Vagina (tissue), 2 donors: ENCODE measurements at places on chromosomes 16 and 17.

GRCh38 chr17:19724501-19725420 is 8.4 kb upstream of the SLC47A2 start:
- no peak for DNase-seq

DNA sequence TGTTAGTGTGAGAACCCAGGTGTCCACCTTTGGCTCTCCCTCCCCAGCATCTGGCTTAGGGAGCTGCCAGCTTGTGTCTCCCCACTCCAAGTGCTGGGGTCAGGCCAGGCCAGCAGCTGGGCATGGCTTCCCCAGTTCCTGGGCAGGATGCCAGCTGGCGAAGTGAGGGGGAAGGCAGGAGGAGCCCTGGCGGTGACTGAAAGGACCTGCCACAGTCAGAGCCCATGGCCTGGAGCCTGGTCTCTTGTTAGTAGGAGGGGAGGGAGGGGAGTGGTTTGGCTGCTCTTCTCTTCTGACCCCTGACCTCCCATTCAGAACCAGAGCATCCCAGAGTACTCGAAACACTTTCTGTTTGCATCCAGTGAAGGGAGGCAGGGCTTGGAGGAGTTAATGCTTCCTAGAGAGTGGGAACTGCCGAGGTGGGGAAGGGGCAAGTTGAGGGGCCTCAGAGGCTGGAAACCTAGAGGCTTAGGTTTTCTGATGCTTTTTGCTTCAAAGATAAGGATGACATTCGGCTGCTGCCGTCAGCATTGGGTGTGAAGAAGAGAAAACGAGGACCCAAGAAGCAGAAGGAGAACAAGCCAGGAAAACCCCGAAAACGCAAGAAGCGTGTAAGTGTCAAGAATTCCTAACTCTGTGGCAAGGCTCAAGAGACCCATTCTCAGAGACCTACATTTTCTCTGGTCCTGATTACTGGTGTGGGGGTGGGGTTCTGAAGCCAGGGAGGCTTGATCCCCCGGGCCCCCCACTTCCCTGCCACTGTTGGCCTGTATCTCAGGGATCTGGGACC is 772 bp downstream of the CHD3 start:
- DNase-seq = peak; percentile 94

DNA sequence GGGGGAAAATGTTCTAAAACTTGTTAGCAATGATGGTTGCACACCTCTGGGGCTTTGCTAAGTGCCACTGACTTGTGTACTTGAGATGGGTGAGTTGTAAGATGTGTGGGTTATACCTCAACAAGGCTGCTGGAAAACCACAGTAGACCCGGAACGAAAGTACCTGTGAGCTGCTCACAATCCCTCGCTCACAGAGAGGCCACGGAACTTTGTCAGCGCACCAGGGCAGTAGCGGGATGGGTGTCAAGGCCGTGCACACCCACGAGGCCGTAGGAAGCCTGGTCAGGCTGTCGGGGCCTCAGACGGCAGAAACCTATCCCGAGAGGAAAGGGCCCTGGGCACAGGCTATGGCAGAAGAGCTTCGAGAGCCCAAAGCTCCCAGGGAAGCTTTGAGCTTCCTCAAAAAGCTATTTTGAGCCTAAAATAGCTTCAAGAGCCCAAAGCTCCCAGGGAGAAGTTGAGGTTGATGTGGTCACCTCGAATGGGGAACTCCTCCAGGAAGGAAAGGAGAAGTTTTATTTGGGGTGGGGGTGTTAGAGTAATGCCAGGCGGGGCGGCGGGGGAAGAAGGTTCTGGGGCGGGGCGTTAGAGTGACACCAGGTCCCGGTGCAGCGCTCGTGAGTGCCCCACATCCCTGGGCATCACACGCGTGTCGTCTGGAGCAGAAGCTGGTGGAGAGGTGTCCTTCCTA is 19.0 kb downstream of the CBFA2T3 start:
- DNase-seq = no peak

GRCh38 chr17:79399610-79400144 is 211.2 kb downstream of the RBFOX3 start:
- DNase-seq = no peak

GRCh38 chr16:64094181-64094965 is 1027.5 kb downstream of the CDH11 start:
- DNase-seq = no peak

- no peak for DNase-seq
Observed at GRCh38 chr17:19242926-19243325, 5.8 kb downstream of the EPN2 start.

GRCh38 chr17:45368651-45369050 is 51.8 kb upstream of the MAP3K14 start:
- DNase-seq = no peak

GRCh38 chr17:33750943-33751701 is 458.0 kb upstream of the ASIC2 start:
- no peak for DNase-seq

DNA sequence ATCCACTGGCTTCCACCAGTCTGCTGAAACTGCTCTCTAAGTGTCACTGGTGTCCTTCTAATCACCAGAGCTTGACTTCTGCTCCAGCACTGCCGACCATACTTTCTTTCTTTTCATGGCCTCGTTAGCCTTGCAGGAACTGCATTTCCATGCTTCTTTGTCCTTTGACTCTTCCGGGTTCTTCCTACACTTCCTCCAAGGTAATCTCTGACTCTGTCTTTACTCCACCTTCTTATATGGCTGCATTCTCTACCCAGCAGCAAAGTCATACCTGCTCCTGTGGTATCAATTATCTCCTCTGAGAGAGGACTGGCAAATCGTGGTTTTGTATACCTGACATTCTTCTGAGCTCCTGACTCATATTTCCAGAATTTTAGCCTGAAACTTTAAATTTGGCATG is 6.5 kb downstream of the HSD17B2 start:
- DNase-seq = no peak

DNA sequence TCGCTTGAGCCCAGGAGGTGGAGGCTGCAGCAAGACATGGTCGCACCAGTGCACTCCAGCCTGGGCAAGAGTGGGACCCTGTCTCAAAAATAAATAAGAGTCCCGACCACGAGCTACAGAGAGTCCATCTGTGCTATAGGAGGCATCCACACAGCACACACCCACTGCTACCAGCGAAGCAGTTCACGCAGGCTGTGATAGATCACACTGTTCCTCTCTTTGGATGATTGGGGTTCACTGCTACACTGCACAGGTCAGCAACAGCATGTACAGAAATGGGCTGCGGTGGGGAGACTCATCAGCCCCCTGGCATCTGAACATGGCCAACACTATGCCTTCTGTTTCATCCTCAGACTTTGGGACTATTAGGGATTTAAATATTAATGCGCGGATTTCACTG is 33.8 kb downstream of the PMM2 start:
- no peak for DNase-seq

- no peak for DNase-seq
Observed at GRCh38 chr16:52494621-52495020, 52.3 kb downstream of the TOX3 start.

- no peak for DNase-seq
Observed at GRCh38 chr17:31488982-31489294, 97.5 kb downstream of the RAB11FIP4 start.

- DNase-seq = no peak
Observed at GRCh38 chr17:7221278-7222092, 1.7 kb downstream of the ACADVL start.

- no peak for DNase-seq
Observed at GRCh38 chr17:16258901-16259300, 41.9 kb downstream of the PIGL start.

GRCh38 chr17:48498164-48498850 is 32.5 kb downstream of the HOXB1 start:
- no peak for DNase-seq

DNA sequence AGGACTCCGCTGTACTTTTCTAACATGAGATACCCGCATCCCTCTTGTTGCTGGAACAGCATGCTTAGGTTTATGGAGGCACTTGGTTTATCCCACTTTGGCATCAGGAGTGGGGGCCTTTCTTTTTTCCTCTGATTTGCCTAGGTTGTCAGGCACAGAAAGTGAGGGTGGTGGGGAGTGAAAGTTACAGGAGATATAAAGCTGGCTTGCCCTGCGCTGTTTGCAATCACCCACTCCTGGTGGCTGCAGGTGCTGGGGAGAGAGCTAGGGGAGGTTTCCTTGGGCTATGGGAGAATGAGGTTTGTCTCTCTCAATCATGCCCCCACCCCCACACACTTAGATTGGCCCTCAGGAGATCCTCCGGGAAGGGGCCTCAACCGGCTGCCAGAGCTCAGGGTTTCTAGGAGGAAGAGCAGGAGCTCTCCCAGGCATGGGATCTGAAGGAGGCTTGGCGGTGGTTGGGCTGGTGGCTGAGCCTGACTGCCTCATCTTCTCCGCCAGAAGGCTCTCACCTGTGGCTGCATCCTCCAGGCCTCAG is 1.4 kb downstream of the WSCD1 start:
- no peak for DNase-seq

- no peak for DNase-seq
Observed at GRCh38 chr16:80985611-80986010, 21.1 kb downstream of the CMC2 start.

GRCh38 chr17:56909742-56910508 is 3.9 kb downstream of the TRIM25 start:
- DNase-seq = no peak

DNA sequence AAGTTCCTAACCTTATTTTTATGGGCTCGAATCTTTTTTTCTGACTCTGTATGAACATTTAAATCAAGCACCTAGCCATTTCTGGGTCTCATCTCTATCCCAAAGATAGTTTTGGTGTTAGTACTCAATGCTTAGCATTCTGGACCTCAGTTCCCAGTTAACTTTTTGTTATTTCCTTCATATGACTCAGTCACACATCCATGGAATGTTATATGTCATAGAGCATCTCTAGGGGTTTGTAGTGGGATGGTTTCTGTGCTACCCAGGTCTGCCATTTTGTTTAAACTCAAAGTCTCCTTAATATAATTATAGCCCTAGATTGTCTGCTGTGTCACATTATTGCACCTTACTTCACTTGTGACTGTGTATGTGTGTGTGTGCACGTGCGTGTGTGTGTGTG is 90.1 kb downstream of the EFCAB13 start:
- DNase-seq = no peak

DNA sequence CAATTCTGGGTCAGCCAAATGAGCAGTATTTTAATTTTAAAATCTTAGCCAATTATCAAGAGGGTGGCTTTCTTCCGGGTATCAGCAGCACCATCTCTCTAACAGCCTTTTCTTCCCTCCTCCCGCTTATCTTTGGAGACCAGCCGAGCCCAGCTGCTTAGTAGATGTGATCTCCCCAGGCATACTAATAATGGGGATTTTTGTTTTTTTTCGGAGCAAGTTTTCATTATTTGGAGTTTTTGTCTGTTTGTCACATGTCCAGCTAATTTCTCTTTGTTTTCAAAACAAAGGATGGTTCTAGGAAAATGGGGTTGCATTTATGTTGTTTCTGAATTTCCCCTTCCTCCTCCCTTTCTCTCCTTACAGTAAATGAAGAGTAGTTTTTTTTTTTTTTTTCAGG is 170.5 kb upstream of the MPHOSPH6 start:
- DNase-seq = no peak

DNA sequence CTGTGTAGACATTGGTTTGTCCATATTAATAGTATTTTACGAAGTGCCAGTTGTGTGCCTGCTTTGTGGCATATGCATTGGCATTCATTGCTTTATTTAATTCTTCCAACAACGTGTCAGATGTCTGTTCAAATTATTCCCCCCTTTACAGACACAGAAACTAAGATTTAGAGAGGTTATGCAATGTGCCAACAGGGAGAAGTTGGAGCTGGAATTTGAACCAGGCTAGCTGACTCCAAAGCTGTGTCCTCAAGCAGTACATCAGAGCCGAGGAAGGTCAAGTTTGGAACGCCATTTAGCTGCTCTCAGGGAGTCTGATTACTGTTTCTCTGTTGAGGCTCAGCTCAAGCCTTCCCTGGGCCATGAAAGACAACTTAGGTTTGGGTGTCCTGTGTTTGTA is 232.3 kb downstream of the WWOX start:
- DNase-seq = no peak

- DNase-seq = no peak
Observed at GRCh38 chr16:68737046-68737729, at the start of gene CDH1. Gene CDH1 (plus strand): TSS chr16:68737292. CDS start chr16:68737416, 124 bp downstream.

DNA sequence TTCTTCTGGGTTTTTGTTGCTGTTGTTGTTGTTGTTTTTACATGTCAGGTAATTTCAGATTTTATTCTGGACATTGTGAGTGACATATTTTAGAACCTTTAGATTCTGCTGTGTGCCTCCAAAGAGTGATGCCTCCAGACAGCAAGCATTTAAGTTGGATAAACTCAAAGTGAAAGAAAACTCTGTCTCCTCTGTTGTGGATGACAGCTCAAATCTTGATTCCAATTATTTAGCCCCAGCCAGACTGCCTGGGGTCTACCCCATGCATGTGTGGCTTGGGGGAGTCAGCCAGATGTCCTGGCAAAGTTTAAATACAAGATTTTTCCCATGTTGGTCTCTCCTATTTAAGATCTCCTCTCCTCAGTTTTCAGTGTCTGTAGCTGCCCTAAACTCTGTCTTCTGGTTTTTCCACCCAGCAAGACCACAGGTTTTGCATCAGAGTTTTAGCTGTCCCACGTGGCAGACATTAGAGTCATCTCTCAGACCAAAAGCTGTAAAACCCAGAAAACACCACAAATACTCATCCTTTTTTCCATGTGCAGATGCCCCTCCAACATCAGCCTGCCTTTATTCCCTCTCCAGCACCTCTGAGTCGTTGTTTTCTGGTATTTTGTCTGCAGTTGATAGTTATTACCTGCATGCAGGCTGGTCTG is 19.4 kb upstream of the ZNF469 start:
- no peak for DNase-seq

GRCh38 chr16:10009684-10010083 is 172.5 kb downstream of the GRIN2A start:
- no peak for DNase-seq

GRCh38 chr17:49498029-49498615 is 3.0 kb downstream of the NGFR start:
- no peak for DNase-seq
